ENCODE measurements at places on chromosomes 6 and 20.

GRCh38 chr6:4892785-4893485 lies 110.9 kb downstream of the RPP40 start:
- DNase-seq: no peak

- DNase-seq: peak; percentile 37
Observed at GRCh38 chr6:157240059-157240959, 83.0 kb downstream of the TMEM242 start.

DNA sequence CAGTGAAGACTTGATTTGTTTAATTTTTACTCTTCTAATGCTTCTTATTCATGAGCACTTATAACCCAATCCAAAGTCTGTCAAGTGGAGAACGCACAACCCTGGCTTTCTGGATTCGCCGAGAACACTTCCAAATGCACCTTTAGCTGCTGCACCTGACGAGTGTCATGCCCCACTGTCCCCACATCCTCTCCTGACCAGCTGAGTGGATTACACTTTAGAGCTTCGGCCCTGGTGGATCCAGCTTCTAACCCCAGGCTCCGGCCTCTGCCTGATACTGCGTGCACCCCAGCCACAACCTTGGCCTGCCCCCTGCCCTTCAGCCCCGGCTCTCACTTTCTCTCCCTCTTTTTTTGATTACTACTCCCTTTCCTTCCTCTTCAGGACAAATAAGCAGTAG lies 258.8 kb downstream of the TMEM242 start:
- DNase-seq: no peak

- DNase-seq: no peak
Observed at GRCh38 chr6:16562498-16562897, 198.8 kb downstream of the ATXN1 start.

GRCh38 chr20:32585586-32586127 lies 524 bp upstream of the NOL4L start:
- DNase-seq: no peak

DNA sequence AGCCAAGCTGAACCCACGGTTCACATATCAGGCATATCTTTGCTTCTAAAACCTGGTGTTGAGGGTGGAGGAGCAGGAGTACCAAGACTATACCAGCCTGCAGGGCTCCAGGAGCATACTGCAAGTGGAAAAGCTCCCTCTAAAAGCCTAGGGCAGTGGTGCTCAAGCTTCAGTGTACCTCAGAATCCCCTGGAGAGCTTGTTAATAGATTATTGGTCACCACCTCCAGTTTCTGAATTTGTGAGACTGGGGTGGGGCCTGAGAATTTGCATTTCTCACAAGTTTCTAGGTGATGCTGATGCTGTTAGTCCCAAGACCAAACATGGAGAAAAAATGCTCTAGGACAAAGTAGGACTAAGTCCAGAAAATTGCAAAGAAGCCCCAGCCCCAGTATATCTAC lies 65.4 kb downstream of the FILIP1 start:
- DNase-seq: no peak

GRCh38 chr6:21707524-21708319 lies 114.2 kb downstream of the SOX4 start:
- DNase-seq: no peak

DNA sequence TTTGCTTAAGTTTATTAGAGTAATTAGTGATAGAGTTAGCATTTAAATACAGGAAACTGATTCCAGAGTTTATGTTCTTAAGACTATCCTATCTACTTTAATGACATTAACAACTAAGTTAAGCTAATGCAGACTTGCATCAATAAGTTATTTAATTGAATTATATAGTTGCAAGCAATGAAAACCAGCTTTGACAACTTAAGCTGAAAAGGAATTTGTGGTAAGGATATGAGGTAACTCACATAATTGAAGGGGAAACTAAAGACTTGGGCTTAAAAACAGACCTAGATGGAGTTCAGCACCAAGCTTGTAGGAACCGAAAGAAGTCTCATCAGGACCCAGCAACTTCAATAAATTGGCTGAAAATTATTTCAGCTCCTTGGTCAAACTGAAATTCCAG lies 222.3 kb downstream of the IBTK start:
- DNase-seq: no peak

DNA sequence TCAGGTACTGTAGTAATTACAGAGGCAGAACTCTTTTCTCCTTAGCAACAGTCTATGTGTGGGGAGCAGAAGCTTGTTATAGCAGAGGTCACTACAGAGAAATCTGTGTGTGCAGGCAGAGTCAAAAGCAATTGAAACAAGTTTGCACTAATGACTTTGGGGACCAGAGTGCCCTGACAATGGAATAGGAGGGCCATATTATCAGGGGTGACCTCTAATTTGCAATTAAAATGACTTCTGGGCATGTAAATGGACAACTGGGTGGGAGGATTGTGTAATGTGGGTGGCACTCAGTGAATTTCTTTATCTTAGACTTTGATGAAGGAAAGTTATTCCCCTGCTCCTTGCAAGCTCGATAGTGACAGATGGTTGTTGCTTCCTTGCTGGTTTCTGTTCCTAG lies 127.2 kb downstream of the PLCB4 start:
- DNase-seq: no peak

DNA sequence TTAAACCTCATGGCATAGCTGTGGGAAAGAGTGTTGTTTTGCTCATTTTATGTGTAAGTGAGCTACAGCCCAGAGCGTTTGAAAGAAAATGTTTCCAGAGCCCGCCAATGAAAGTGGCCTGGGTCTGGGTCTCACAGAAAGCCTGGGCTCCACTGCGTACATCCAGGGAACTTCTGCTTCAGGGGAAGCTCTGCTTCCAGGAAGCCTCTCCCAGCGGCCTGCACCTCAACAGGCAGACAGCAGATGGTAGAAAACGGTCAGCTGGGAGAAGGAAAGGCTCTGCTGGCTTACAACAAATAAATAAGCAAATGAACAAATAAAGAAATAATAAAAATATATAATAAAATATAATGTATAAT lies 270.5 kb upstream of the SUPT3H start:
- no peak for DNase-seq

- DNase-seq: peak; percentile 23
Observed at GRCh38 chr6:139881728-139882211, 507.3 kb upstream of the CITED2 start.

GRCh38 chr6:45532721-45533210 lies 155.0 kb upstream of the SUPT3H start:
- DNase-seq: no peak

DNA sequence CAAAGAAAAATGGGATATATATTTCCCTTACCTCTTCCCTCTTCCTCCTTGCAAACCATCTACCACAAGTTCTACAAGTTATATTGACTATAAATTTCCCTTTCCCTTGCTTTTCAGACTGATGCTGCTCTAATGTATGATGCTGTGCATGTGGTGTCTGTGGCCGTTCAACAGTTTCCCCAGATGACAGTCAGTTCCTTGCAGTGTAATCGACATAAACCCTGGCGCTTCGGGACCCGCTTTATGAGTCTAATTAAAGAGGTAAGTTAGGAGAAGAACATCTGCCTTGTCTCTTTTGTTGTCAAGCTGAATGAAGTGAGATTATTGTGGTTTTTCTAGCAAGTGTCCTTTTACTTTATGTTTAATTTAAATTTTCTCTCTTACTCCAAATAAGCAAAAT lies 406.0 kb downstream of the GRIK2 start:
- no peak for DNase-seq

DNA sequence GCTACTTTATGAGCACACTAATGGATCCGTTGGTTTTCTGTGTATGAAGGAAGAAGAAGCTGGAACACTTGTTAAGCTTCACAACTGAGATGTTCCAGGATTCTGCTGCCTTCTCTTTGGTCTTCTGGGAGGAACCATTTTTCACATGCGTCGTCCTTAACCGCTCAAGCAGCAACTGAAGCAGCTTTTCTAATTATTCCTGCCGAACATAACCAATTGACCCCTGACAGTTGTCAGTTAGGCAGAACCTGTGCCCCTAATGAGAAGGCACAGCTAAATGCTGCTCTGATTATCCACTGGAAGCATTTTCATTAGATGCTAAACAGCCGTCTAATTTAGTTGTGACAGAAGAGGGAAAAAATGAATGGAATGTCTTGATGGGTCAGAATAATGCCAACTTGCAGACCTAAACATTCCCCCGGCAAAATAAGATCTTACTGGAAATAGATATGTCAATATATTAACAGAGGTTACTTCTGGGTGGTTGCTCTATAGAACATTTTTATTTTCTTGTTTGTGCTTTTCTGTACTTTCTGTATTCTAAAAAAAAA lies 85.0 kb upstream of the SMLR1 start:
- no peak for DNase-seq

DNA sequence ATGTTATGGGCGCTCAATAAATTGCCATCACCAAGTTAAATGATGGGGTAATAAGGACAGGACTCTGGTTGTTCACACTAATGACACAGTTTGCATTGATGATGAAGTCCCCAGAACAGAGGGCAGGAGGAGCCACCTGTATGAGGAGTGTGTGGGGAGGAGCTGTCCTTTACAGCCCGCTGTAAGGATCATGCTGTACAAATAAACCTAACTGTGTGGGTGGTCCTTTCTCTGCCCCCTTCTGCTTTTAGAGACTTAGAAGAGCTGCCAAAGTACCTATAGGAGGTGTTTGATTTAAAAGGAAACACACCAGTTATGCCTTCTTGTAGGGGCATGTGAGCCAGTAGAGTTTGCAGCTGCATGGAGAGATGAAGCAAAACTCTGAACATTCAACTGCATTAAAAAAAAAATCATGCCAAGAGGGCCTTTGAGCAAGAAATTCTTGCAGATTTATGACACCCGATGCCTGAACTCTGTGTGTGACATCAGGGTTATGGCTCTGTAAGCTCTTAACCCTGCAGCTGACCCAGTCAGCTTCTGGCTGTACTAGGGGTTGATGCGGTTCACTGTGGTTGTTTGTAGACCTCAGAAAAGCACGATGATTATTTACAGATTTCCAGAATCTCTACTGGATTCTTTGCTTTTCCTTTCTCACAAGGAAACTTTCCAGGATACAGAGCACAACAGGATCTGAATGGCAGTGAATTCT lies 67.4 kb downstream of the UST start:
- DNase-seq: no peak

GRCh38 chr6:63814459-63814858 lies 178.9 kb downstream of the PHF3 start:
- DNase-seq: no peak

DNA sequence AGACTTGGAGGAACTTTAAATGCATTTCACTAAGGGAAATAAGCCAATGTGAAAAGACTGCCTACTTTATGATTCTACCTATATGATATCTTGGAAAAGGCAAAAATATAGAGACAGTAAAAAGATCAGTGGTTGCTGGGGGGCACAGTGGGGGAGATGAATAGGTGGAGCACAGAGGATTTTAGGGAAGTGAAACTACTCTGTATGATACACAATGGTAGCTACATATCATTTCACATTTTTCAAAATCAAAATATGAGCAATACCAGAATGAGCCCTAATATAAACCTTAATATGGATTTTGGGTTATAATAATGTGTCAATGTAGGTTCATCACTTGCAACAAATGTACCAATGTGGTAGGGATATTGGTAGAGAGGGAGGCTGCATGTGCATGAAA lies 161.4 kb upstream of the HTR1E start:
- DNase-seq: no peak

- no peak for DNase-seq
Observed at GRCh38 chr6:106620931-106621672, 8.2 kb downstream of the RTN4IP1 start.

DNA sequence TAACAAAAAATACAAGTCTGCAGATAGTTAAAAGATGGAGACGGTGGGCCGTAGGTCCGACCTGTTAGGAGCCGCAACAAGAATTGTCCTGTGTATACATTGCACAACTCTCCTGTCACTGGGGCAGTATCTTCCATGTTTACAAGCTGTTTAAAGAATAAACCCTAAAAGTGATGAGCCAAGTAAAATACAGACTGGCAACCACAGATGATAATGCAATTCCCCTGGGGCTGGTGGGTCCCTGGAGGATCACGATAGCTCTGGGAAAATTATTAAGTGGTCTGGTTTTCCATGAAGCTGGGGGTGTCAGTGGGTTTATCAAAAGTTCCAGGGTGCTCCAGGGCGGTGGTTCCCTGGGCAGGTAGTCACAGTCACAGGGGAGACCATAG lies 8.1 kb upstream of the FAM50B start:
- DNase-seq: no peak

- no peak for DNase-seq
Observed at GRCh38 chr20:63686492-63687321, 9.7 kb upstream of the TNFRSF6B start.

GRCh38 chr6:115901896-115902295 lies 158.8 kb downstream of the FRK start:
- DNase-seq: no peak

DNA sequence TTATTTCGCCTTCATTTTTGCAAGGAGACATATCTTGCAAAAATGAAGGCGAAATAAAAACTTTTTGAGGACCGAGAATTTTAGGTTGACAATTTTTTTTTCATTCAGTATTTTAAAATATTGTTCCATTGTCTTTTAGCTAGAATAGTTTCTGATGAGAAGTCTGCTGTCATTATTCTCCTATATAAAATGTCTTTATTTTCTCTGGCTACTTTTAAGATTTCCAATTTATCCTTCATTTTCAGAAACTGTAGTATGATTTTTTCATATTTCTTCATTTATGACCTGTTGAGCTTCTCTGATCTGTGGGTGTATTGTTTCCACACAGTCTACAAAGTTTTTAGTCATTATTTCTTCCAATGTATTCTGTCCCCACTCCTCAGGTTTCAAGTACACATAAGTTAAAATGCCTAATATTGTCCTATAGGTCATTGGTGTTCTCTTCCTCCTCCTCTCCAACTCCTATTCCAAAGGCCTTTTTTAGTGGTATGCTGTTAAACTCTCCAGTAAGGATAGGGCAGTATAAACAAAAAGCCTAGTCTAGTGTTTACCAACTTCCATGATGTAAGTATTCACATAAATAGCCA lies 15.7 kb downstream of the AHI1 start:
- DNase-seq: no peak

DNA sequence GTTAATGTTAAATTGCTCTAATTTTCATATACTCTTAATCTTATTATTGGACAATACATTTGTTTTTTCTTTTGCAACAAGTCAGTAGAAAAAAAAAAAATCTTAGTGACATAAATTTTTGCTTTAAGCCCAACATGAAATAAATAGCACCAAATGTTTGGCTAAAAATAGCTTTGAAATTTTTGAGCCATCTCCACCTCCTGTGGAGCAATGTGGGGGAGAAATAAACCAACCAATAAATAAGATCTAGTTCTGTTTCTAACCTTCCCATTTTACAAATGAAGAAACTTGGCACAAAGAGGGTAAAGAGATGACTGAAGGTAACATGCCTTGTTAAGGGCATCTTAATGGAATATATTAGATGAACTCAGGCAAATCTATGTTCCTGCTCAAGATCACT lies 91.4 kb downstream of the PRKN start:
- no peak for DNase-seq

DNA sequence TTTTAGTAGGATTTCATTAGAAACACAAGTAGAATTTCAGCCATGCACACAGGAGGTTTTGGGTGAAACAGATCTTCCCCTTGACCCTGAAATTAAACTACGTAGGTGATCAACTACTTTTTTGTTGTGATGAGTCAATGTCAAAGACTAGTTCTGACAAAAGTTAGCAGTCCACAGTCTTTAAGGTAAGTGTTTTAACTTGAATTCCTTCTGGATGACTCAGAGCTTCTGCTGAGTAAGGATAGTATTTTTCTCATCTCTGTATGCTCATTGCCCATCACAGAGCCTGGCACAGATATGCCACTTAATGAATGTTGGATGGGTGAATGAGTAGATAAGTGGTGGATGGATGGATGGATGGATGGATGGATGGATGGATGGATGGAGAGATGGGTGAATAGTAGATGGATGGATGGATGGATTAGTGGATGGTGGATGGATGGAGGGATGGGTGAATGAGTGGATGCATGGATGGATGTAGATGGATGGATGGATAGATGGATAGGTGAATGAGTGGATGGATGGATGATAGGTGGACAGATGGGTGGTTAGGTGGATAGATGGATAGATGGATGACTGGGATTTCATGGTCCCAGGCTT lies 165.3 kb downstream of the ZMYND8 start:
- DNase-seq: no peak

All from activated CD4-positive, alpha-beta T cell treated with anti-CD3 and anti-CD28 coated beads, Interleukin-2, amount 10 ng/mL, durations not matched to agents 7 days and 5 days (primary cell).